Gastroesophageal sphincter (tissue), 4 donors: ENCODE measurements at places on chromosomes 13 and 19. TPM values are rescaled to one million over a fixed set of nuclear protein-coding genes. Genes with fewer than 3 reads are reported as not detected.

The LILRA5 gene
- 2.7 TPM for total RNA-seq

The CRLF1 gene
- total RNA-seq = 42.1 TPM

The TMEM238 gene
- not detected for total RNA-seq

The CACNG6 gene
- not detected for total RNA-seq

The GNG7 gene
- 13.0 TPM for total RNA-seq

The VSTM1 gene
- total RNA-seq = not detected

The TEX26 gene
- total RNA-seq = not detected

The RINL gene
- total RNA-seq = 2.5 TPM

The TINCR gene
- total RNA-seq = 0.40 TPM

The TUBB4A gene
- 1.2 TPM for total RNA-seq

The PRSS57 gene
- not detected for total RNA-seq

The KLF1 gene
- not detected for total RNA-seq

The CILP2 gene
- total RNA-seq = not detected

The KIR2DL1 gene
- total RNA-seq = not detected

The ZNF497 gene
- total RNA-seq = 1.8 TPM

The CAB39L gene
- total RNA-seq = 118 TPM

The LHB gene
- total RNA-seq = not detected

The CDX2 gene
- not detected for total RNA-seq

The NCR1 gene
- not detected for total RNA-seq

The LGALS7 gene
- not detected for total RNA-seq

The KIR2DL3 gene
- total RNA-seq = 0.25 TPM

The ZNF444 gene
- 39.2 TPM for total RNA-seq

The SHISA7 gene
- total RNA-seq = not detected

The GRIN2D gene
- 0.08 TPM for total RNA-seq

The SMIM7 gene
- total RNA-seq = 73.4 TPM

The TEX101 gene
- not detected for total RNA-seq

The ELAVL1 gene
- 35.8 TPM for total RNA-seq

The ADPRHL1 gene
- total RNA-seq = 4.7 TPM

The ZNF493 gene
- 54.2 TPM for total RNA-seq

The OR4F17 gene
- total RNA-seq = 0.23 TPM

The KCNC3 gene
- total RNA-seq = 0.16 TPM

The RDH8 gene
- total RNA-seq = not detected

The CEACAM3 gene
- total RNA-seq = 1.6 TPM

The MIA gene
- total RNA-seq = 1.4 TPM

The DACH1 gene
- total RNA-seq = 1.1 TPM

The GNA15 gene
- 1.2 TPM for total RNA-seq

The GARIN5A gene
- total RNA-seq = not detected

The CC2D1A gene
- total RNA-seq = 15.6 TPM

The CPAMD8 gene
- total RNA-seq = 12.0 TPM

The SIGLEC12 gene
- total RNA-seq = 0.85 TPM

The NALCN gene
- 0.12 TPM for total RNA-seq

The ZIC2 gene
- not detected for total RNA-seq

The MAB21L1 gene
- 1.1 TPM for total RNA-seq

The PNMA8B gene
- 1.2 TPM for total RNA-seq

The NEK5 gene
- 0.35 TPM for total RNA-seq

The OR10H1 gene
- not detected for total RNA-seq

The TTC9B gene
- not detected for total RNA-seq

The JUND gene
- 305 TPM for total RNA-seq

The KCNRG gene
- 6.7 TPM for total RNA-seq

The CEACAM18 gene
- total RNA-seq = not detected
